Right ventricle myocardium superior (tissue), 1 donor: ENCODE measurements at places on chromosomes 1 and 21. TPM values are rescaled to one million over a fixed set of nuclear protein-coding genes. Genes with fewer than 3 reads are reported as not detected.

- DNase-seq: no peak
Observed at GRCh38 chr1:31984419-31985347, 29.0 kb upstream of the KHDRBS1 start.

DNA sequence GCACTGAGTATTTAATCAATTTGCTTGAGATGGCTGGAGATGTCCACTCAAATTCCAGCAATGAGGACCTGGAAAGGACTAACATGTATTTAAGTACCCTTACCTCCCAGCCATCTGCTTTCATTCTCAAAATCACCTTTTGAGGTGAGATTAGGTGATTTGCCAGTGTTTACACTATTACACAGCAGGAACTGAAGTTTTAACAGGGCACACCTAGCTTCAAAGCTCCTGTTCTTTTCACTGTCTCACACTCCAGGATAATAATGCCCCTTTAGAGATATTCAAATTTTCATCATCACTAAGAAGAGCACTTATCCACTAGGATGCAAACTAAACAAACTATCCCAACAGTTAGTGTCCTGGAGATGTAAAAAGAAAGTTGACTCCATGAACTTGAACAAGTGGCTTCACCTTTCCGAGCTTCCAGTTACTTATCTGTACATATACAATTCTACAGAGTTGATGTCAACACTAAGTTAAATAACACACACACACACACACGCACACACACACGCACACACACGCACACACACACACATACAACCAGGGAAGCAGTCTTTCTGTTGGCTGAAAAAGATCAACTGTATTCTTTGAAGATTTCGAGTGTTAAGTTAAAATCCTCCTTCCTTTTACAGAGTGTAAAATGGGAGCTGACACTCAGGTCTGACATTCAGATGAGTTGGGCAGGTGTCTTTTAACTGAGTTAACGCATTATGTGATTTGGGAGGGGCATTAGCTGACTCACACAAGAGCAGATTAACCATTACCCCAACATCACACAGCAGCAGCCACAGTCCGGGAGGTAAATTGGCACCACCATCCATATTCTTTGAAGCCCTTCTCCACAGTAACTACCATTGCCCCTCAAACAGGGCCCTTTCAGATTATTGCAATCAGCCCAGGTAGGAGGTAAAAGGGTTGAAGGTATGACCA is 15.5 kb upstream of the JAK1 start:
- DNase-seq: no peak

DNA sequence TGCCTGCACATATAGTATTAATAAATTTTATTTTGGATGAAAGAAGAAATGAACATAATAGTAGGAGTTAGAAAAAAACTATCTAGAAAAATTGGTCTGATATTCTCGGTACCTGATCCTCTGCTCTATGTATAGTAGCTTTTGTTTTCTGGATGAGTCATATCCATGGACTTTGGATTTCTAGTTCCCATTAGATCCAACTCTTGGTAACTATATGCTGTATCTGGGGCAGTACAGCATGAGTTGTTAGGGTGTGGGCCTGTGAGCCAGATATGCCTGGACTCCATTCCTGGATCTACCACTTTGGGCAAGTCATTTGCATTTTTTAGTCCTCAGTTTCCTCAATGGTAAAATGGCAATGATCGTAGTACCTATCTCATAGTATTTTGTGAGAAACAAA is 372.2 kb upstream of the PKN2 start:
- DNase-seq: no peak

- no peak for DNase-seq
Observed at GRCh38 chr1:95388031-95388430, 154.0 kb downstream of the RWDD3 start.

The GBP6 gene
- 0.13 TPM for total RNA-seq

The C1QC gene
- total RNA-seq: 110 TPM

The PTPN14 gene
- total RNA-seq: 25.1 TPM

The FCRL5 gene
- 0.11 TPM for total RNA-seq
